ENCODE measurements at places on chromosomes 2 and 18.

DNA sequence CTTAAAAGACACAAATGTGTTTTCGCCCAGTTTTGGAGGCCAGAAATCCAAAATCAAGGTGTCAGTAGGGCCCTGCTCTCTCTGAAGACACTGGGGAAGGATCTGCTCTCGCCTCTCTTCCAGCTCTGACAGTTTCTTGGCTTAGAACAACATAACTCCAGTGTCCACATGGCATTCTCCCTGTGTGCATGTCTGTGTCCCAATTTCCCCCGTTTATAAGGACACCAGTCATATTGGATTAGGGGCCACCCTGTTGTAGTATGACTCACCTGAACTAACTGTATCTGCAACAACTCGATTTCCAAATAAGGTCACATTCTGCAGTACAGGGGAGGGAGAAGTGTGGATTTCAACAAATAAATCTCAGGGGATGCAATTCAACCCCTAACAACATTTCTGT is 263.2 kb downstream of the SS18 start:
- no peak for DNase-seq

DNA sequence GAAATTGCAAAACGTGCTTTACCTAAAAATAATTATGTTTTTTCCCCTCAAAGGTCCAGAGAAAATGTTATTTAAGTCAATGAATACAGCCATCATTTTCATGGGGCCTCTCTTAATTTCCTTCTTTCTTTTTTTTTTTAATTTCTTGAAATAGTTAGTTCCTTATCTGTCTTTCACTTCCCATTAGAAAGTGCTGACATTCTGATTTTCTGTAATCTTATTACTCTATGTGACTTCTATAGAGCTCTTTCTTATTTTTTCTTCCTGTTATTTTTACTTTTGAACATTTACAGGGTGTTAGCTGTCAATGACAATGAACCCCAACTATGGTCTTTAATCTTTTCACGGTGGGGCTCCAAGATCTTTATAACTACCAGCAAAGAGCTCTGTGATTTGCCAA is 30.0 kb downstream of the CTLA4 start:
- no peak for DNase-seq

- no peak for DNase-seq
Observed at GRCh38 chr2:25030702-25031101, 11.2 kb upstream of the EFR3B start.

GRCh38 chr2:205889114-205889513 is 196.9 kb downstream of the INO80D start:
- DNase-seq = no peak

DNA sequence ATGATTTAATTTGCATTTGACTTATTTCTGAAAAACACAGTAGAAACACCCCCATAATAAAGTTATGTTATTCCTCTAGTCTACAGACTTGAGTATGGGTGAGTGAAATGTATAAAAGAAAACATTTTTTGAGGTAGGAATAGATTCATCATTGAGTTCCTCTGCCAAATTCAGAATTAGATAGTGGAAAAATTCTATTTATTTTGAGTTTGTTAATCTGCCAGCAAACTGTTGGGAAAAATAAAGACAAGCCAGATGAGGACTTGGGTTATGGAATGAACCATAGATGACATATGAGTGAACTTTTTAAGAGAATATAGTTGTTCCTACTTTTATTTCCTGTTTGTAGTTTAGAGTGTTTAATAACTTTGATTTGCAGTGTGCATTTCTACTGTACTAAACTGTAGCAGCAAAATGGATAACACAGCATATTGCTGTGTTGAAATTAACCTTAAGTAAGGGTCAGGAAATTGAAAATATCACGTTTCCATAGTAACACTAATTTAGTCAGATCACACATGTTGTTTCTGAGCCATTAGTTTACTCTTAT is 35.6 kb upstream of the PNPT1 start:
- no peak for DNase-seq

DNA sequence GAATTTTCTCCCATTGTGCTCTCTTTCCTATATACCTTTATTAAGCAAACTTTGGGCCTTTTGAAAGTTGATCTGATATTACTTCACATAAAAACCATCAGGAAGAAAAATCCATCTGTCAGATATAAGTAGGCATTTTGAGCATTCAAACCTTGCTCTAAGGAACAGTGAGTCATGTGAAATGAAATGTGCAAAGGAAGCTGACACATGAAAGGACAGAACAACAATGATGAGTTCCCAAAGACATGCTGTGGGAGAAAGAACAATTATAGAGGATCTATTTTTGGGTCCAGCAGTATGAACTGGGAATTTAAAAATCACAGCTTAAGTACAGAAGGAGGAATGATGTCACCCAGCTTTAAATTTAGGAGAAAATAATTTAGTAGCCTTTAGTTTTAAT is 18.1 kb downstream of the CALCRL start:
- no peak for DNase-seq

GRCh38 chr2:117712684-117713083 is 101.8 kb upstream of the DDX18 start:
- no peak for DNase-seq

DNA sequence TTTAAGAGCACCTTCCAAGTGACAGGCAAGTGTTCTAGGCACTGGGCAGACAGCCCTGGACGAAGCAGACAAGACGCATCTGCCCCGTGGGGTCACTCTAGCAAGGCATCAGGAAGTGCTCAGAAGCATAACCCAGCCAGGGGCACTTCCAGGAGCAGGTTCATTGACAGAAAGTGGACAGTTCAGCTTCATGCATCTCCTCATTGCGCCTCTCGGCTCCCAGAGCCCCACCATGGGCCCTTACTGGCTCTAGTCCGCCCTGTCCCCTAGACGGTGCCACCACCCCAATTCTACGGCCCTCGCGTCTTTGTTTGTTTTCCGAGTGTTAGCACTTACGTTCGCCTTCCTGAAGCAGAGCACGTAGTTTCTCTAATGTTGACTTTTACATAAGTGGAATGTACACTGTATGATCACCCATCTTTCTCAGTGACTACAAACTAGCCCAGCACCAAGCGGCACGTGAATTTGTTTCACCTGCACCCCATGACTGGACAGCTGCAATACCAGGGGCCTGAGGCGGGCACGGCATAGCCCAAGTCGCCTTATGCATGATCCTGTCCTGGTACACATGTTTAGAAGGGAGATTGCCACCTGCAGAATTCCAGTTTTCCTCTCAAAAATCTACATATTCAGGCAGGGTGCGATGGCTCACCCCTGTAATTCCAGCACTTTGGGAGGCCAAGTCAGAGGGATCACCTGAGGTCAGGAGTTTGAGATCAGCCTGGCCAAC is 33.2 kb downstream of the SNED1 start:
- DNase-seq = no peak
